NCI-H69 (cell line): ENCODE measurements at places on chromosomes 5 and 9.

DNA sequence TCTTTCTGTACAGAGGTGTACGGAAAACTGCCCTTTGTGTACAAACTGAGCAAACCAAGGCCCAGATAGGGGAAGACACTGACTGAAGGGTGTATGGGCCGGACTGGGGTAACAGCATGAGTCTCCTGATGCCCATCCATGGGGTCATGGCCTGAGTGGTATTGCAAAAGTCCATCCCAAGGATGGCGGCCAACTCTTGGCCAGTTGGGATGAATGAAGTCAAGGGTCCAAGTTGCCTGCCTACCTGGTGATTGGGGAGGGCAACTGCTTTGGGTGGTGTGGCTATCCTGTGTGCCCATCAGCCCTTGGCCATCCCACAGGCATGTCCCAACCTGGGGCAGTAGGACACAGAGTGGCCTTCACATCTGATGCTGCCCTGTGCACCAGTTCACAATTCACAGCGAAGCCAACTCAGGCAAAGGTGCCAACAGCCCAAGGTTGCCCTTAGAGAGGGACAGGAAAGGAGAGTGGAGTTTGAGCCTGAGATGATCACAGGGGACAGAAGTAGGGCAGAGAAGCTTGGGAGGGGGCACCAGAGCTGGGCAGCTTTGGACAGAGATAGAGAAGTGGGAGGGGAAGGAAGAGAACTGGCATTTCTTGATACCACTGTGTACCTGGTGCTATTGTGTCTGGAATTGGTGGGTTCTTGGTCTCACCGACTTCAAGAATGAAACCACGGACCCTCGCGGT, 46.6 kb downstream of the COL15A1 start:
- no peak for DNase-seq

GRCh38 chr5:29547236-29547865, 1646.1 kb upstream of the CDH6 start:
- no peak for DNase-seq

DNA sequence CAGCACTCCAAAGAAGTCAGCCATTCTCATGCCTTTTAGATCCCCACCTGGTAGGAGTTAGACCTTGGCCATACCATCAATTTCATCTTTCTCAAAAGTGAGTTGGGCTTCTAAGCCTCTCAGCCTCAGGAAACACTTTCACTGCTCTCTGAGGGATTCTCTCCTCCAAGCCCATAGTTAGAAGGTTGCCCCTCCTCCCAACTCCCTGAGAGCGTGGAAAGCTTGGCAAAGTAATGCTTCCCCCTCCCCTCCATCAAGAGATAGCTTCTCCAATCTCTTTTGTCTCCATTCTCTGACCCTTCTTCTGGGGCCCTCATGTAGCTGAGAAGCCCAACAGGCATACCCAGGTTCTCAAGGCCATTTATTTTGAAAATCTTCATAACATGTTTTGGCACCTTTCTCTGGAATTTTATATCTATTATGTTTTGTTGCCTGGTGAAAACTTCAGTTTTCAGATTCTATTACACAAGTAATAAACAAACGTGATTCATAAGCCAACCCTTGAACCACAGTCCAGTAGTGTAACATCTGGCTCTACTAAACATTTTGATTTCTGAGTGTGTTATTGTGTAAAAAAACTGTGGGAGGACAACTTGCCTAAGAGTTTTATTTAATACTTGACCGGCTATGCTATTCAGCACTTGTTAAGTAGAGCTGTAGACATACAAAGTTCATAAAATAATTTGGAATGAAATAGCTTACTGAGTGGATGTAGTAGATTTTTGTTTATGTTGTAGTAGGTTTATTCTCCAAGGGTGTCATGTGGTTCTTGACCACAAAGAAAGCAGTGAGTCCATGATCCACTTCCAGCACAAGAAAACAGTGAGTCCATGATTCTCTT, 17.1 kb downstream of the LVRN start:
- no peak for DNase-seq

DNA sequence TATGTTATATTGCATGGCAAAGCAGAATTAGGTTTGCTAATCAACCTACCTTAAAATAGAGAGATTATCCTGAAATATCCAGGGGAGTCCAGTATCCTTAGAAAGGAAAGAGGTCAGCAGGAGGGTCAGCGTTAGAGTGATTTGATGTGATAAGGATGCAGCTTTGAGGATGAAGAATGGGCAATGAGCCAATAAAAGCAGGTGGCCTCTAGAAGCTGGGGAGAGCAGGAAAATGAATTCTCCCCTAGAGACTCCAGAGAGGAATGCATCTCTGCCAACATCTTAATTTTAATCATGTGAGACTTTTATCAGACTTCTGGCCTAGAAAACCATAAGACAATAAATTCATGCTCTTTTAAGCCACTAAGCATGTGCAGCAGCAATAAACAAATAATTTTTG, 65.7 kb upstream of the SYK start:
- peak; percentile 72 for DNase-seq

GRCh38 chr5:56244627-56245026, 11.5 kb upstream of the ANKRD55 start:
- no peak for DNase-seq

DNA sequence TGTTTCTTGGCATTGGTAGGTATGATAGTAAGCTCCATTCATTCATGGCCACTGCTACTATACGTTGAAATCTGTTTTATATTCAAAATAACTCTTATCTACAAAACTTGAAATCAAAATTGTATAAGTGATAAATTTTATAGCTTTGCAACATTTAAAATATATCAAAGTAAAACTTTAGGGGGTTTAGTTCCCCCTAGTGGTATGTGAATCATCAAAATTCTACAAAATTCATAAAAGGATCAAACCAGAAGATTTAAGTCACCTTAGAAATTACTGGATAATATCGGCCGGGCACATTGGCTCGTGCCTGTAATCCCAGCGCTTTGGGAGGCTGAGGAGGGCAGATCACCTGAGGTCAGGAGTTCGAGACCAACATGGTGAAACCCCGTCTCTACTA, 243.0 kb upstream of the CDH18 start:
- DNase-seq = no peak
